ENCODE measurements at places on chromosomes 4 and X.

GRCh38 chr4:86015412-86016350, 344.2 kb downstream of the MAPK10 start:
- no peak for DNase-seq

GRCh38 chr4:168796362-168797106, 213.5 kb downstream of the CBR4 start:
- DNase-seq = no peak

DNA sequence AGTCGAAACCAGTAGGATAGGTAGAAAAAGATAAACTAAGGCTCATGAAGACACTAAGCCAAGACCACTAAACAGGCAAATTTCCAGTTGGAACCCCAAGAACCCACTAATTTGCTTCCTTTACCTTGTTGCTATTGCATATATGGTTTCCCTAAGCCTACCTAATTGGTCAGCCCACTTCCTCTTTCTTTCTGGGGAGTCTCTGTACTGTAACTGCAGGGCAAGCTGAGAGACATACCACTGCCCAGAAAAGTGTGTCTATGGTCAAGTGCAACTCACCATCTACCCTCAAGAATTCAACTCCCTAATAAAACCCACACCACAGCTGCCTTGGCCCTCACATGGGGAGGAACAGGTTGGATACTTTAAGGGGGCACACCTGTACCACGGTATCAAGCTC, 28.6 kb downstream of the IDS start:
- DNase-seq = no peak

- DNase-seq = no peak
Measured at GRCh38 chr4:39729557-39729956, 31.6 kb downstream of the UBE2K start.

GRCh38 chr4:93303440-93303839, 525.1 kb upstream of the ATOH1 start:
- no peak for DNase-seq

All from COR-L47 (cell line).